ENCODE measurements at places on chromosomes 12 and 14.

GRCh38 chr14:100525615-100526014 lies 61.6 kb downstream of the BEGAIN start:
- no peak for DNase-seq

DNA sequence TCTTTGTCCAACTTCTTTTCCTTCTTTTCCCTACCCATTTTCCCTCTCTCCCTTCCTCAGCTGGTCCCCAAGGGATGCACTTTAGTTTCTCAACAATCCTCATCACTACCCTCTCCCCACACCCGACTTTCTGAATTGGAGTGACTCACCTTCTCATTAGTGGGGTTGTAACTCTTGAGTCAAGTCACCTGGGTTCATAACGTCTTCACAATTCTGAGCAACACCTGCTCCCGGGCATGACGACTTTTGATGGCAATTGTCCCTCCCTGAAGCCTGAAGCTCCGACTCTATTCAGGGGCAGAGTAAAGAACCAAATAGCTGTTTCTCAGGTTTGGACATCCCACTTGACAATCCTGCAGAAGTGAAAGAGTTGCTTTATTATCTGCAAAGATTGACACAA lies 82.7 kb upstream of the OTX2 start:
- DNase-seq, result no peak

DNA sequence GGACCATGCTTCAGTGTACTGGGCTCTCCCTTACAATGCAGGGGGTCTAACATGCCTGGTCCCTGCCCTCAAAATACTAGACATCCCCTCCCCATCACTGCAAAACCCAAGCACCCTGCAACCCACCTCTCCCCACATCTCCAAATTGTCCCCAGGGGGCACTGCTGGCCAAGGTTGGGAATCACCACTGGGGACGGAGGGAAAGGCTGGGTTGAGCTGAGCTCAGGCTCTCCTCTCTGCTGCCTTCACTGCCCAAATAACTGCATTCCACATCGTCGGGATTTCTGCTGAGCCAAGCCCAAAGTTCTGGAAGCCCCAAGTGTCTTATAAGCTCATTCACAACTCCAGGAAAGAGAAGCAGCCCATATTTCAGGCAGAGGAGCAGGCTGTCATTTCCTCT lies 69.6 kb downstream of the NT5DC3 start:
- no peak for DNase-seq

- DNase-seq, result no peak
Measured at GRCh38 chr14:54562334-54562733, 4.6 kb upstream of the SAMD4A start.

DNA sequence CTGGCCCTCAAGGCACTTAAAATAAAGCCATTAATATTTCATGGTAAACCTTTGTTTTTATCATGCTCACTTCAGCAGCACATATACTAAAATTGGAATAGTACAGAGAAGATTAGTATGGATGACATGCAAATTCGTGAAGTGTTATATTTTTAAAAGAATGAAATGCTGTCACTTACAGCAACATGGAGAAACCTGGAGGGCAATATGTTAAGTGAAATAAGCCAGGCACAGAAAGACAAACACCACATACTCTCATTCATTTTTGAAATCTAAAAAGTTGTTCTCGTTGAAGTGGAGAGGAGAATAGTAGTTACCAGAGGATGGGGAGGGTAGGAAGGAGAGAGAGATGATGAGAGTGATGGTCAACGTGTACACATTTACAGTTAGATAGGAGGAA lies 45.4 kb upstream of the ATP2B1 start:
- DNase-seq, result no peak

DNA sequence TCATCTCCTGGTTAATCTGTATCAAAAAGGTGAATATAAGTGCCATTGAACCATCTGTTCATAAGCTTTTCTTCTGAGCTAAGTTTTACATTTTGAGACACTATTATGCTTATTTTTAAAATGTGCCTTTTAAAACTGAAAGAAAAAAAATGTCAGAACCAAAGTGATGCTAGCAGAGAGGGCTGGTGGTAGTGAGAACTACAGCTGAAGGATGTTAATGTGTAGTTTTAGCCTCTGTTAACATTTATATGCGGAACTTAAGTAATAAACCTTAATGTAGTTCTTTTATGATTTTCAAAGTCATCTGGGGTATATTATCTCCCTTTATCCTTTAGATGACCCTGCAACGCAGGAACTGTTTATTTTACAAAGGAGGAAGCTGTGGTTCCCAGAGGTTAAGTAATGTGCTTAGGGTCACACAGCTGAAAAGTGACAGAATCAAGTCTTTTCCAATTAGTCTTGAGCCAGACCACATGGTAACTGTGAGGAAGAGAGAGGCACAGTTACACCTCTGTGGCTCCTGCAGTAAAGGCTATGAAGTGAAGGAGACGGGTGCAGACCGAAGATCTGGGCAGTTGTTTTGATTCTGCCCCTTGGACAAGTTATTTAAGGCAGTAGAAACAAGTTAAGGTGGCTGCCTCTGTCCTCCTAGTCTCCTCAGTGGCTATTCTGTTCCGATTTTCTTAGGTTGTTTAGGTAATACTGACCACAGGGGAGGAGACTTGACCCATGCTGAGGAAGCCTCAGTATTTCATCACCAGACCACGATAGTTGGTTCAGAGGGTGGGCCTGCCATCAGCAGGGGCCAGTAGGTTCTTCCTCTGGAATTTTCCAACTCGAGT lies 23.9 kb downstream of the GNG2 start:
- DNase-seq, result peak; percentile 38

DNA sequence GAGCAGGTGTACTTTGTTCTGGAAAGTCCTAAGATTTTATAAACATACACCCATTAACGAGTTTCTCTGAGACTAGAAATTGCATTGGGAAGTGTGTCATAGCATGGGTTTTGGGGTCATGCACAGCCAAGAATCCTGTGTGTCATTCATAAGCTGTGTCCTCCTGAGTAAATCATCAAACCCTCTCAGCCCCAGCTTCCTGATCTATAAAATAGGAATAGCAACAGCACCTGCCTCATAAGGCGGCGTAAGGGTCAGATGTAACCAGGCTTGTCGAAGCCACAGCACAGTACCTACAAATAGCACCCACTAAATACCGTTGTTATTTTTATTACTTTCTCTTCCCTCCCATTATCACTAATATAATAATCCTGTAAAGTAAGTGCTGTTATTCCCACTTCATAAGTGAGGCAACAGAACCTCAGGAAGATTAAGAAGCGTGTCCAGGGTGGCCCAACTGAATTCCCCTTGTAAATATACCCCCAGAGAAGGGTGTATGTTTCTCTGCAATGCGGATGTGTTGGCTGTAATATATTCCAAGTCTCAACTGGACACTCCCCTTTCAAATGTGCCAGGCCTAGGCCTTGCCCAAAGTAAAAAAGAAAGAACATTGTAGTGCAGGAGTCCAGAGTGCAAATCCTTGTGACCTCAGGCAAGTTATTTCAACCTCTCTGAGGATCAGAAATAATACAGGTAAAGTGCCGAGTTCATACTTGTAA lies 188.3 kb upstream of the BCL2L14 start:
- DNase-seq, result no peak

DNA sequence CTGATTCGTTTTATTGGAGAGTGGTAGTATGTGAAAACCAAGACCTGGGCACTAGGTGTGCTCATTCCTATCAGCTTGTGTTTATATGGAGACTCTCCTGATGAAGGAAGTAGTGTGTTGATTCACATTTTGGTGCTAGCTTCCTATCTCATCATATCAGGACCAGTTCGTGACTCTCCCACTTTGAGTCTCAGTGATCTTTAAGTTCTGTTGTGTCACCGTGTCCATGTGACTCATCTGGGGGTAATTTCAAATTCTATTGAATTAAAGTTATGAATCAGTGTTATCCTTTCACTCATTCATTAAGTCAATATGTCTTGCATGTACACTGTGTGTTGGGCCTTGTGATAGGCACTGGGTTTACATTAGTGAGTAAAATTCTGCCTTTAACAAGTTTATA lies 180.2 kb downstream of the CACNA1C start:
- DNase-seq, result no peak

- peak; percentile 36 for DNase-seq
Measured at GRCh38 chr12:53051881-53052412, 2.1 kb downstream of the TNS2 start.

- peak; percentile 81 for DNase-seq
Measured at GRCh38 chr12:59972905-59973304, 377.1 kb downstream of the SLC16A7 start.

DNA sequence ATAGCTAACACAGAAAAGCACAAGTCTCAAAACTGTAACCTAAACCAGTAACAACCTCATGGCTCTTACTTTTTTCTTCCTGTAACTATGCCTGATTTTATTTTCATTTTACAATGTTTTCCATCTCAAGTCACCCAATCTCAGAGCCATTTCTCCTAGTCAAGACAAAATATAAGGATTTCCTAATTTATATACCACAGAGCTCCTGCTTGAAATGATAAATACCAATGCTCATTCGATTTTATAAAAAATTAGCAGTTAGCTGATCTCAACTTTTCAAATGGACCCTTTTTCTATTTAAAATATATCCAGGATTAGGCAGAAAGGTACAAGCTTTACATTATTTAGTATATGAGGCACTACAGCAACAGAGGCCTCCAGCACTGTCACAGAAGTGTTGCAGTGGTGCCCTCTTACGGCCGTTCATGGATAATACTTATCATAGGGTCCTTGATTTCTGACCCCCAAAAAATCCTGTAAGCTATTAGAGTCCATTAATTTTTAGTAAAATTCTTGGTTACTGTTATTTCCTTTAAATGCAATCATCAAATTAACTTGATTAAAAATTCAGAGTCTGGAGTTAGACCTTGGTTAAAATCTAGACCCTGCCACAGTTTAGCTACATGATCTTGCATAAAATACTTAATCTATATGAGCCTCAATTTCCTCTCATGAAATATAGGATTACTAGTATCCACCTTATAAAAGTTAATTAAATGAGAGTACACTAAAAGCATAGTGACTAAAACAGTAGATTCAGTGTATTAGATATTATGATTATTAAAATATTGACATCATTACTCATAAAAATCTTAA lies 68.3 kb downstream of the SEC23A start:
- DNase-seq, result no peak

- DNase-seq, result no peak
Measured at GRCh38 chr12:109130297-109131153, 14.1 kb downstream of the ACACB start.

DNA sequence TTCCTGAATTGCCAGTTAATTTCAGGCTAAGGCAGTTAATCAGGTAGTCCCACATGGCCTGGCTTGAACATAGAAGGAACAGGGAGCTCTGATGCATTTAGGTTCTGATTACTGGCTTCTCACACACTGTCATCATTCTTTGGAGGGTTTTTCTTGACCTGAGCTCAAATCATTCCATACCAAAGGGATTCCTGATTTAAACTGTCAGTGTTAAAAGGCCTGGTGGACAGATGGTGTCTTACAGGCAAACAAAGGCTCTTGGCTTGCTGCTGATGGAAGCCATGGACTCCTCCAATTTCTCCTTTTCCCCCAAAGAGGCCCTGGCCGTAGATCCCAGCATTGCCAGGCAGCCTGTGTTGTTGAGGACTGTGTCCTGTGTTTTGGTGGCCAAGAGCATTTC lies 30.2 kb downstream of the CACNA1C start:
- DNase-seq, result no peak

DNA sequence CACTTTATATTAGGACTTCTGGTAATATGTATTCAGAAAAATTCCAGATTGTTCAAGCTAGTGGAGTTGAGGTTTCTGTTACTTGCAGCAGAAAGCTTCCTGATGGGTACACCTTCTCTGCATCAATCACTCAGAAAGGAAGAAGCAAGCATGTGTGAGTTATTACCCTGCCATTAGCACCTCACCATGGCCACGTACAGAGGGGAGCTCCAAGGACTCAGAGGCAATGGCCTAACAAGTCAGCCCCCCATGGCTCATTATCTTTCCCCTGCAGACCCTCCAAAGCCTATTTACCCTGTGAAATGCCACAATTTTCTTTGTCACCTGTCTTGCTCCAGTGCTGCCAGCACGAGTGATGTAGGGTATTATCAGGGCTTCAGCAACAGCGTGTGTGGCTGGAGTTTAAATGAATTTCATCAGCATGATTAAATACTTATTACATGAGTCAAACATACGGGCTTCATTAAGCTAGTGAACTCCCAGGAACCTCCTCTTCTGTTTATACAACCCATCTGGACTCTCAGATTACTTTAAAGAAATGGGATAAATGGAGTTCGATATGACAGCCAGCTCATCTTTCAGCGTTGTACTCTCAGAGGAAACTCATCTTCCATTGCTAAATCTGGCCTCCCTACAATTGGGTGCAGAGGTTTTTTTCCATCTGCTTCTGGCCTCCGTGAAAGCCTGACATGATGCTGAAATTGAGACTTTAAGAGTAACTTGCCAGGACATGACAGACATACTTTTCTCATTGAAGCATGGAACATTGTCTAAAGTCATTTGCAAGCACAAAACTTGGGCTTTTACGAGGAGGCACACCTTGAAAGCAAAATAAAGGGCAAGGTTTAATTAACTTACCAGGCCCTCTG lies 135.9 kb downstream of the TMEM30B start:
- DNase-seq, result peak; percentile 95

GRCh38 chr14:61889914-61890351 lies 127.7 kb downstream of the SNAPC1 start:
- no peak for DNase-seq

- DNase-seq, result no peak
Measured at GRCh38 chr14:76293923-76294322, 82.0 kb upstream of the ESRRB start.

GRCh38 chr14:105092171-105093037 lies 27.2 kb upstream of the GPR132 start:
- no peak for DNase-seq

DNA sequence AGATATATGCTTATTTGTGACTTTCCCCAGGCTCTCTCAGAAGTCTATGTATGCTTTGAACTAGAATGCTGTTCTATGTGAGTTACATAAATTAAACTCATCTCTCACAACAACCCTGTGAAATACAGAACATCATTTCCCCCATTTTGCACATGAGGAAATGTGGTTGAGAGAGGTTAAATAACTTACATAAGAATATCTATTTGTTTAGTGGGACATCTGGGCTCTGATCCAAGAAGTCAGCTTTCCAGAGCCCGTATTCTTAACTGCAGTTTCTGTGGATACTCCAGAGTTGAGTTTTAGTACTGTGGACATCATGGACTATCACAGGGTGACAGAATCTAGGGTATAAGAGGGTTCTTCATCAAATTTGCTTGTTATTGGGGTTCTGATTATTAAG lies 242.5 kb upstream of the ARHGAP5 start:
- DNase-seq, result peak; percentile 37

DNA sequence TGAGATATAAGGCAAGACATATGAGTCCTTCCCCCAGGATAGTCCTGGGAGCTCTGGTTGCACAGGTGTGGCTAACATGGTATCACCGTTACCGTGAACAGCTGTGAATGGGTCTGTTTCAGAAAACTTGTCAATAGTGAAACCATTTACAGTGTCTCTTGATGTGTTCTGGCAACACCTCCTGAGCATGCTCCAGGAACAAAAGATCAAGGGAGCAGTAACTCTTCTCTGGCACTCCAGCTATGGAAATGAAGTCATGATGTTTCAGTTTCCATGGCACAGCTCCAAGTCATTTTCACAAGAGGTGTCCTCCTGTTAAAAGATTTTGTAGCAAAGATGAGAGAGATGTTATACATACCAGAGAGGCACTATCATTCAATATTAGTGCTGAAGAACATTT lies 253.7 kb downstream of the SNAPC1 start:
- DNase-seq, result peak; percentile 19
